Testis (tissue), 5 donors: ENCODE measurements at places on chromosomes 7 and 10. TPM values are rescaled to one million over a fixed set of nuclear protein-coding genes. Genes with fewer than 3 reads are reported as not detected.

Gene GNGT1
- total RNA-seq, result not detected

DNA sequence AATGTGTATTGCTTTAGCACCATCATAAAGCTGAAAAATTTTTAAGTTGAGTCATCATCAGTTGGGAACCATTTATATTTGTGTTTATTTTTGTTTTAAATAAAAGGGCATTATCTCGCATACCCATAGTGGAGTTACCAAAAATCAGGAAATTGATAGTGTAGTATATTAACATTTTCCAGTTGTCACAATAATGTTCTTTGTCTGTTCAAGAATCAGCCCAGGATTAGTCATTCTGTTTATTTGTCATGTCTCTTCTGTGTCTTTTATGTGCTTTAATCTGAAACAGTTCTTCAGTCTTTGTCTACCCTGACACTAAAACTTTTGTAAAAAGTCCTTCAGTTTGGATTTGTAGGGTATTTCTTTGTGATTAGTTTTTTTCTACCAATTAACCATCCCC lies 827.8 kb upstream of the ZWINT start:
- no peaks in the 10 kb centered on the region for H3K4me1 ChIP-seq
- no peak overlapping the region for H3K4me3 ChIP-seq
- H3K36me3 ChIP-seq, result no peaks in the 10 kb centered on the region
- H3K27ac ChIP-seq, result no peak overlapping the region

DNA sequence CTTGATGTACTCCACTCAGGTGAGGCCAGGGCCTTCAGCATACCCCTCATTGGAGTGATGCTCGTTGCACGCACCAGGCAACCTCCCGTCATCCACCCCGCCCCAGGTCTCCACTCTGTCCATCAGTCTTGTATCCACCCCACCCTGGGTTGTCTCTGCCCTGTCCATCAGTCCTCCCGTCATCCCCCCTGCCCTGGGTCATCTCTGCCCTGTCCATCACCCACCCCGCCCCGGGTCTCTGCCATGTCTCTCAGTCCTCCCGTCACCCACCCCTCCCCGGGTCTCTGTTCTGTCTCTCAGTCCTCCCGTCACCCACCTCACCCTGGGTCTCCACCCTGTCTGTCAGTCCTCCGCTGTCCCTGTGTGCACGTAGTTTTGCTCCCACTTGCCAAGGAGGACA lies 59.9 kb downstream of the WDR37 start:
- no peak for DNase-seq
- no peak overlapping the region for H3K4me3 ChIP-seq
- H3K27me3 ChIP-seq, result no peaks in the 10 kb centered on the region
- peaks cover 8% of the 10 kb centered on the region for H3K4me1 ChIP-seq

DNA sequence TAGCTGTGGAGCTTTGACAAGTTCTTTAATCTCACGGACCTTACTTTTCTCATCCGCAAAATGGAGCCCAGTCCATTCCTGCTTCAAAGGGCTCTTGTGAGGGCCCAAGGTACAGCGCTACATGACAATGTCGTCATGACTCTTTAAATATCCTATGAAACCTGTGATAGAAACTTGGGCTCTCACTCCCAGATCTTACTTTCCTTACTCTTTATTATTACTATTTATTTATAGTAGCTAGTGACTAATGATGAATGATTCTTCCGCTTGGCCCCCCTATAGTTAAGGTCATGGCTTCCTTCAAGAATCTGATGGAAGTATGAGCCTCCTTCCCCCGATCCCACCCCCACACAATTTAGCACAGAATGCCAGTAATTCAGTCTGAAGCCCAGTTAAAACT lies 41.9 kb downstream of the RBM20 start:
- no peaks in the 10 kb centered on the region for H3K4me1 ChIP-seq
- H3K36me3 ChIP-seq, result no peaks in the 10 kb centered on the region
- no peak overlapping the region for H3K4me3 ChIP-seq

GRCh38 chr10:94133239-94133638 lies 139.5 kb downstream of the PLCE1 start:
- H3K27me3 ChIP-seq, result no peaks in the 10 kb centered on the region
- H3K36me3 ChIP-seq, result no peaks in the 10 kb centered on the region
- H3K4me1 ChIP-seq, result peaks cover 6% of the 10 kb centered on the region
- no peak overlapping the region for H3K27ac ChIP-seq

- DNase-seq, result no peak
- H3K4me1 ChIP-seq, result no peaks in the 10 kb centered on the region
- no peak overlapping the region for H3K4me3 ChIP-seq
- H3K36me3 ChIP-seq, result no peaks in the 10 kb centered on the region
Measured at GRCh38 chr7:14596421-14596820, 306.1 kb downstream of the DGKB start.

Gene PRKAR2B
- 66.3 TPM for total RNA-seq

Gene GIMAP5
- 8.4 TPM for total RNA-seq

- no peak overlapping the region for H3K4me3 ChIP-seq
- H3K27me3 ChIP-seq, result no peaks in the 10 kb centered on the region
- no peaks in the 10 kb centered on the region for H3K36me3 ChIP-seq
- H3K27ac ChIP-seq, result no peak overlapping the region
- no peaks in the 10 kb centered on the region for H3K4me1 ChIP-seq
Measured at GRCh38 chr7:117588352-117588794, 108.5 kb downstream of the CFTR start.

Gene TMEM130
- 106 TPM for total RNA-seq

- H3K27me3 ChIP-seq, result no peaks in the 10 kb centered on the region
- no peak overlapping the region for H3K4me3 ChIP-seq
- H3K4me1 ChIP-seq, result no peaks in the 10 kb centered on the region
- no peak overlapping the region for H3K27ac ChIP-seq
Measured at GRCh38 chr7:151801782-151802468, 75.0 kb downstream of the PRKAG2 start.

- peak overlapping the region; percentile 94 for H3K4me3 ChIP-seq
- peaks cover 20% of the 10 kb centered on the region for H3K4me1 ChIP-seq
- DNase-seq, result peak; percentile 79
- no peaks in the 10 kb centered on the region for H3K36me3 ChIP-seq
- peak overlapping the region; percentile 97 for H3K27ac ChIP-seq
Measured at GRCh38 chr7:5428478-5429252, 5.0 kb upstream of the TNRC18 start.

GRCh38 chr10:84237199-84238051 lies 3.9 kb downstream of the LRIT1 start:
- no peak overlapping the region for H3K27ac ChIP-seq
- no peaks in the 10 kb centered on the region for H3K36me3 ChIP-seq
- H3K4me1 ChIP-seq, result no peaks in the 10 kb centered on the region
- H3K27me3 ChIP-seq, result no peaks in the 10 kb centered on the region

- peak; percentile 37 for DNase-seq
- H3K27me3 ChIP-seq, result no peaks in the 10 kb centered on the region
- no peaks in the 10 kb centered on the region for H3K4me1 ChIP-seq
Measured at GRCh38 chr10:96118604-96119450, 11.3 kb upstream of the ZNF518A start.

GRCh38 chr10:68239596-68240150 lies 7.8 kb upstream of the ATOH7 start:
- H3K27ac ChIP-seq, result no peak overlapping the region
- H3K4me3 ChIP-seq, result no peak overlapping the region
- no peak for DNase-seq
- H3K4me1 ChIP-seq, result no peaks in the 10 kb centered on the region
- no peaks in the 10 kb centered on the region for H3K36me3 ChIP-seq
- H3K27me3 ChIP-seq, result no peaks in the 10 kb centered on the region

GRCh38 chr10:86648704-86649427 lies 5.5 kb upstream of the OPN4 start:
- no peaks in the 10 kb centered on the region for H3K27me3 ChIP-seq
- peaks cover 12% of the 10 kb centered on the region for H3K4me1 ChIP-seq
- peak; percentile 77 for DNase-seq
- H3K27ac ChIP-seq, result no peak overlapping the region

DNA sequence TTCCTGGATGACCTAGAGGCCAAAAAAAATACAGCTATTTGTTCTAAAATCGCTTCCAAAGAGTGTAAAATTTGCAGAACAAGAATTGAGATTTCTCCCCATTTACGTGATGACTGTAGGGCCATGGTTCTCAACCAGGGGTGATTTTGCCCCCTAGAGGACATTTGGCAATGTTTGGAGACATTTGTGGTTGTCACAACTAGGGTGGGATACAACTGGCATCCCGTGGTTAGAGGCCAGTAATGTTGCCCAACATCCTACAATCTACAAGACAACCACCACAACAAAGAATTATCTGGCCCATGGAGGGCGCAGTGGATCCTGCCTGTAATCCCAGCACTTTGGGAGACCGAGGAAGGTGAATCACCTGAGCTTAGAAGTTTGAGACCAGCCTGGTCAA lies 22.8 kb upstream of the MALSU1 start:
- H3K27me3 ChIP-seq, result no peaks in the 10 kb centered on the region
- H3K4me1 ChIP-seq, result no peaks in the 10 kb centered on the region
- DNase-seq, result no peak
- no peak overlapping the region for H3K4me3 ChIP-seq

DNA sequence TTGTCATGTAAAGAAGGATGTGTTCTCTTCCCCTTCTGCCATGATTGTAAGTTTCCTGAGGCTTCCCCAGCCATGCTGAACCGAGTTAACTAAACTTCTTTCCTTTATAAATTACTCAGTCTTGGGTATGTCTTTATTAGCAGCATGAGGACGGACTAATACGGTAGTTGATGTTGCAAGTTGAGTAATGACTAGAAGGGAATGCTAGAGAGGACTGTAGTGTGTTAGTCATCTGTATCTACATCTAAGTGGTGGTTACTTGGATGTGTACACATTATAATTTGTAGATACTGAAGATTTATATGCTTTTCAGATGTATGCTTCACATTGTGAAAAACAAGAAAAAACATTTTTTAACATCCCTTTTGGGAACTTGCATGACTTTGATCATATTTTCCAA lies 244.6 kb downstream of the POLR1F start:
- H3K27ac ChIP-seq, result no peak overlapping the region
- no peak overlapping the region for H3K4me3 ChIP-seq
- no peaks in the 10 kb centered on the region for H3K36me3 ChIP-seq
- H3K27me3 ChIP-seq, result no peaks in the 10 kb centered on the region
- no peaks in the 10 kb centered on the region for H3K4me1 ChIP-seq
- no peak for DNase-seq

Gene GDF2
- 0.39 TPM for total RNA-seq

Gene VIPR2
- 4.9 TPM for total RNA-seq

Gene GCC1
- total RNA-seq, result 35.6 TPM

DNA sequence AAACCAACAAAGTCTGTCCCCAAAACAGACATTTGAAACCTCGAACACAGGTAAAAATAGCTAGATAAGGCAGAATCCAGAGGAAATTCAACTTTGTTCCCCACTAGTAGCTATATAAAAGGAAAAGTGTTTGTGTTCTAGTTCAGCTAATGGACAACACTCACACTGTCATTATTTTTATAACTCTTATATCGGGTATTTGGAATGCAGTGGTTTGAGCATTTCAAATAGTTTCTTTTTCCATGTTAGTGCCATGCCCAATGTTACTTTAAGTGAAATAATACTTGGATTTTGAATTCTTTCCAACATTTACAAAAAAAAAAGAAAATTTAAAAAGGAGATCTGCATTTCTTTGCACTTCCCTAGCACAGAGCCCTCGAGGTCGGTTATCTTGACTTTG lies 213.6 kb downstream of the DOCK4 start:
- H3K27ac ChIP-seq, result no peak overlapping the region
- no peaks in the 10 kb centered on the region for H3K4me1 ChIP-seq
- no peaks in the 10 kb centered on the region for H3K27me3 ChIP-seq
- DNase-seq, result no peak

DNA sequence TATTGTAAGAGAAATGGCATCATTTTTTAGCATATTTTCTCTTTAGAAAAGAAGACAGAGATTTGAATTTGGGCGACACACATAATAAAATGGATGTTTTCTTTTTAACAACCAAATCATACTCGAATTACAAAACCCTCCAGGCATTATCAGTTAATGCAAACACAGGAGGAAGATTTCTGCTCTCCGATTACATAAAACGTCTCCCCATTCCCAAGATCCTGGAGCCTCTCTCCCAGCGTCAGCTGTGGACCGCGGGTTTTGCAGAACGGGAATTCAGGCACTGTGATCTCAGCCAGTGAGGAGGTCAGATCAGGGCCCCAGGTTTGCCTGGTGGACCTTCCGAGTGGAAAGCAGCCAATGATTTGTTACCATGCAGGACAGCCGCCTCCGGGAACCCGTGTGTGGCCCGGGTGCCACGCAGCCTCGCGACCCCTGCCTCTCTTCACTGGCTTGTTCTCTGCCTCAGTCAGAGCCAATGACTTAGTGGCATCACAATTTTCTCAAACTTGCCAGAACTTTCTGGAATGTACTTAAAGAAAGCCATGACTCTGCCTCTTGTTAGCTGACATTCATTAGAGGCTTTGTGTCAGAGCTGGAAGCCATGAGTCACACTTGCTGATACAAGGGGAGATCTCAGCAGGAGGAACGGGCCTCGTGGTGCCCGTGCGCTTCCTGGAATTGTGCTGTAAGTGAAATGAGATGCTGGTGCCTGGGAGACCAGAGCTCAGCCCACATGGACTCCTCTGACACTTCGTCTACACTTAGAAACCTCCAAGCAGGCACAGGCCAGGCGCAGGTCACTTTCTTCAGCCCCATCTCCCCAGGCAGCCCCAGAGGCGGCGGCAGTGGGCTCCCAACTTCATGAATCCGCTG lies 246.1 kb downstream of the KLF6 start:
- no peak overlapping the region for H3K4me3 ChIP-seq
- no peaks in the 10 kb centered on the region for H3K27me3 ChIP-seq
- no peaks in the 10 kb centered on the region for H3K4me1 ChIP-seq

Gene ADGRA1
- 1.1 TPM for total RNA-seq

GRCh38 chr7:133480868-133481267 lies 228.0 kb downstream of the EXOC4 start:
- no peak for DNase-seq
- no peak overlapping the region for H3K27ac ChIP-seq
- H3K4me3 ChIP-seq, result no peak overlapping the region
- no peaks in the 10 kb centered on the region for H3K36me3 ChIP-seq
- no peaks in the 10 kb centered on the region for H3K27me3 ChIP-seq
- no peaks in the 10 kb centered on the region for H3K4me1 ChIP-seq

Gene NPC1L1
- total RNA-seq, result 0.55 TPM
